ENCODE measurements at places on chromosomes 5 and 9.
A peak's percentile ranks its signal among the peaks of the same experiment; 100 is the strongest.

GRCh38 chr5:149429839-149430721 is 51.0 kb upstream of the IL17B start:
- DNase-seq, result no peak

DNA sequence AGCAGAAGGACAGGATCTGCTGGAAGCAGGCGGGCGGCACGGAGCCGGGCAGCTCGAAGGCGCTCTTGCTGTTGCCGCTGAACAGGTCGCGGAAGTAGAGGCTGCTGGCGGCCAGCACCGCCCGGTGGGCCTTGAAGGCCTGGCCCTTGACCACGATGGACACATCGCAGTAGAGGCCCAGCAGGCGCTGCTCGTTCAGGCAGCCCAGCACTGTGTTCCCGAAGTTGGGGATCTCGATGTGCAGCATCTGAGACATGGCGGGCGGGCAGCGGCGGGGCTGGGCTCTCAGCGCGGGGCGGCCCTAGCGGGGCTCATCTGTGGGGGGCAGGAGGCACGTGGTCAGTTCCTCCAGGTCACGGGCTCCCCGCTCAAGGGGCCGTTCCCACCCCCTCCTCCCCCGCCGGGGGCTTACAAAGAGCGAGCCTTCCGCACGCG is 44.8 kb downstream of the NACC2 start:
- no peak for DNase-seq

GRCh38 chr9:120876842-120877240 is at the start of gene PHF19:
PHF19 (minus strand) TSS chr9:120877188; CDS start chr9:120874741, 2,447 bp downstream.
- peak; percentile 79 for DNase-seq

GRCh38 chr5:101160002-101160401 is 256.9 kb upstream of the ST8SIA4 start:
- DNase-seq, result no peak

GRCh38 chr5:9971301-9971700 is 278.4 kb downstream of the ATPSCKMT start:
- no peak for DNase-seq

DNA sequence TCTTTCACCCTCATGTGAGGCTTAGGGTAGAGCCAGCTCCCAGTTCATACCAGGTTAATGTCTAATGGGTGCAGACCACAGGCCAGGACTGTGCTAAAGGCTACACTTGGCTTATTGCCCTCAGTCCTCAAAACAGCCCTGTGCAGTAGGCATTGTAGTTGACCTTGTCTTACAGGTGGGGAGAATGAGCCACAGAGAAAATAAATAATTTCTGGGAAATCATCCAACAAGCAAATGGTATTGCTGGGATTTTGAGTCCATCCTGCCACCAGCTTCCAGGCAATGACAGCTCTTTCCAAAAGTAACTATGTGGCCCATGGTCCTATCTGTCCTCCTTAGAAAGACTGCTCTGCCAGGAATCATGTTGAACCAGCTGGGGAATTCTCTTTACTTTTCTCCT is 450.0 kb downstream of the GADD45G start:
- no peak for DNase-seq

GRCh38 chr5:38808666-38809343 is 37.0 kb upstream of the OSMR start:
- no peak for DNase-seq

GRCh38 chr5:5617024-5617423 is 194.5 kb downstream of the ICE1 start:
- DNase-seq, result no peak

GRCh38 chr5:35129276-35129675 is 81.5 kb upstream of the AGXT2 start:
- DNase-seq, result no peak

- DNase-seq, result no peak
Measured at GRCh38 chr9:86175743-86176456, 76.5 kb upstream of the GOLM1 start.

DNA sequence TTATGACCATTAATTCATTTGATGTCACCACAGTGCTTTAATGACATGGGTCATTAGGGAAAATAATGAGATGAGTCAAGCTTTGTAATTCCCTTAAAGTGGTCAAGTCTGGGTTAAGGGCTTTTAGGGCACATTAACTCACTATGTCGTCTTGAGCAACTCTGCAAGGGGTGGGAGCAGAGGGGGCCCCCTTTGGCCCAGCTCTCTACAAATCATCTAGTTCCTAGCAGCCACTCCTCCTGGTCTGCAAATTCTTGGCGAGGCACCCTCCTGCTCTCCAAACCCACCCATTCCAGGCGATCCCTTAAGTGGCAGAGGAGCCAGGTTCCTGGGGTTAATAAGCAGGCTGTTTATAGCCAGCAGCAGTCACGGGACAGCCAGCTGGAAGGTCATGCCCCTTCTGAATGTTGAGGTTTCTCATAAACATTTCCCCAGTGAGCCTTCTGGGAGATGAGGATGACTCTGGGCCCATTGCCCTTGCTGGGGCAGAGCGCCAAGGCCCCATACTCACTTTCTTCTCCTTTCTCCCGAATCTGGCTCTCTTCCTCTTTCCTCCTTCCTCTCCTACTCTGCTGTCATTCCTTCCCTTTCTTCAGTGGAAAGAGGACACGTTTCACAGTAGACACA is 14.3 kb upstream of the GPX3 start:
- no peak for DNase-seq

GRCh38 chr5:80468131-80468530 is 19.8 kb upstream of the FAM151B start:
- no peak for DNase-seq

GRCh38 chr5:111447822-111448221 is 64.5 kb downstream of the STARD4 start:
- no peak for DNase-seq
